ENCODE measurements at places on chromosomes 2 and 18. TPM values are rescaled to one million over a fixed set of nuclear protein-coding genes. Genes with fewer than 3 reads are reported as not detected.

DNA sequence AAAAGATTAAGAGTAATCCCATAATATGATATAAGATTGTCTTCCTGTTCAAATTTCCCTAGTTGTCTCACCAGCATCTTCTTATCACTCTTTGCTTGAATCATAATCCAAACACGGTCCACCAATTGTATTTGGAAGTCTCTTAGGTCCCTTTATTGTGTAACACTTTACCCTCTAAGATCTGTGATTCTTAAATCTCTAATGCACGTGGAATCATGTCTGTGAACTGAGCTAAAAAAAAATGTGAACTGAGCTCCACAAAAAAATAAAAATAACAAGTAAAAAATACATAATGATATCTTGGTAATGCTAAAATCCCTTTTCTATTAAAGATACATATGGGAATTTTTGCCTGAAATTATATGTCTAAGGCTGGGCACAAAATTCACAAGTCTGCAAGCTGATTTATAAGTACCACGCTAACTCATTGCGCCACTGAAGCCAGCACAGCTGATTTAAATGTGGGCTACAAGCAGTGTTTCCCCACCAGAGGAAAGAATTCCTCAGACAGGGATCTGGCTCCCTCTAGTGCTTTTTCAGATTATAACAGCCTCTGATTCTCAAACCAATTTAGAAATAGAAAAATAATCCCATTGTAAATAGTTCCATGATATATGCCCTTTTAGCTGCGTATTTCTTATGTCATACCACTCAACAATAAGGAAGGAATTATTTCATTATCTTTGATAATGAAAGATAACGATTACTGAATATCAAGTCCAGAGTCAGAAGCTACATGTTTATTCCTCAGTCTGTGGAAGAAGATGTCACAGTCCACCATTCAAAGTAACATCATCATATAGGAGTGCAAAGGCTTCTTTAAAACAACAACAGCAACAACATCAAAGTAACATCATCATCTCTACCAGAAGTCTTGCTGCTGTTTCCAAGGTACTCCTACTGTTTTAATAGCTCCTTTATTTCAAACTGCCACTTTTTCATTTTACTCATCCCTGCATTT is 22.9 kb downstream of the RBM43 start:
- peak; percentile 68 for DNase-seq

Gene CNTNAP5
- total RNA-seq = not detected

DNA sequence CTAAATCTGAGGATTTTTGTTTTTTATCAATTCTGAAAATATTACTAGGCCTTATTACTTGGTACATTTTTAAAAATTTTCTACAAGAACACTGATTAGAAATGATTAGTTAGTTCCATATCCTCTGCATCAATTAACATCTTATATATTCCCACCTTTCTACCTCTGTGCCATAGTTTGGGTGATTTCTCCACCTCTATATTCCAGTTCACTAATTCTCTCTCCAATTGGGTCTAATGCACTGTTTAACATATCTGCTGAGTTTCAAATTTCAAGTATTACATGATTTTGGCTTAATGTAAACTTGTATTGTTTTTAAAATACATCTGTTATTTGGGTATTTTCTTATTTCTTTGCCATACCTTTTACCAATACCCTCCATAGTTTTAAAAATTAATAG is 705.7 kb upstream of the SALL3 start:
- no peak for DNase-seq

- peak; percentile 61 for DNase-seq
Observed at GRCh38 chr2:46297546-46298271, 502 bp downstream of the EPAS1 start.

DNA sequence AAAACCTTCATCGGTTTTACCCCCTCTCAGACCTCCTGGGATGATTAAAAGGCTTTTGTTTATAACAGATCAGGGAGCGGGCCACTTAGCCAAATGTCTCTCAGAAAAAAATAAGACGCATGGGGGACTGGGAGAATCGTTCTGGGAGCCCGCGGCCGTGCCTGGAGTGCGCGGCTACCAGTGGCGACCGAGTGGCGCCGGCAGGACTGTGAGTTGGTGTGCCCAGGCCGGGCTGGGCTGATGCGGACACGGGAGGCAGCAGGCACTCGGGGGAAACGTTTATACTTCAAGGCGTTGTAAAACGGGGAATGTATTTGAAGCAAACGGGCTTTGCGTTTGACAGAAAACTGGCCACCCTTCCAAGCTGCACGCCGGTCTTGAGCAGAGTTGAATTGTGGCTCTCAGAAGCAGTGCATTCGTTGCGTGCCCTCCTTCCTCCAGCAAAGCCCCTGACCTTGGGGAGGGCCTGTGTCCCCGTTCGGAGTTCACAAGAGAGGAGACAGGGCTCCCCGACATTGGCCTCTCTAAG is 4.7 kb upstream of the HOXD10 start:
- DNase-seq = no peak

Gene LRATD1
- total RNA-seq = not detected

Gene EN1
- not detected for total RNA-seq

Gene KCNS3
- total RNA-seq = not detected

Gene PROC
- total RNA-seq = not detected

- DNase-seq = no peak
Observed at GRCh38 chr2:109105113-109105512, 23.9 kb upstream of the SH3RF3 start.

DNA sequence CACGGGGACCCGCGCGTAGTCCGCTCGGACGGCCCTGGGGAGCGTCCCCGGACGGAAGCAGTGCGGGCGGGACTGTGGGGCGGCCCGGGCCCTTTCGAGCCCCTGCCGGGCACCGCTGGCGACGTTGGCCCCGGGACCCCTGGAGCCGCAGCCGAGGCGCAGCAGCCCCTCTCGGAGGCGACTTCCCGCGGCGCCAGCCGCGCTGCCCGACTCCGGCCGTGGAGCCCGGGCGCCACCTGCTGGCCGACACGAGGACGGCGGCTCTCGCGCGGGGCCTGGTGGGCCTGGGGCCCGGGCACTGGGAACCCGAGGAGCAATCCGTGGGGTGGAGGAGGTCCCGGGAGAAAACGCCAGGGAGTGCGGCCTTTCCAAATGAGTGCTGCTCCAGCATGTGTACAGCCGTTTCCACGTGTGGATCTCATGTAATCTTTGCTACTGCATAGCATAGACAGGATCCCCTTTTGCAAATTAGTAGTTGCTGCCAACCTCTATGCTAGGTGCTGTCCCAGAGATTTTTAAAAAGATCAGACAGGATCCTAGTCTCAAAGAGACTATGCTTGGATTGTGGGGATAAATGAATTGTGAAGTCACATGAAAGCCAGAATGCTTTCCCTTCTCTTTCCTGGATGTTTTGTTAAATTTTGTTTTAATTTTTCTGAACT is 4.0 kb downstream of the ID2 start:
- peak; percentile 87 for DNase-seq

GRCh38 chr18:45837283-45838070 is 12.0 kb downstream of the SIGLEC15 start:
- DNase-seq = no peak

- no peak for DNase-seq
Observed at GRCh38 chr2:25788457-25788856, 89.8 kb downstream of the ASXL2 start.

Gene TAF4B
- total RNA-seq = 11.5 TPM

Gene PLA2R1
- not detected for total RNA-seq

Gene UCN
- 1.5 TPM for total RNA-seq

DNA sequence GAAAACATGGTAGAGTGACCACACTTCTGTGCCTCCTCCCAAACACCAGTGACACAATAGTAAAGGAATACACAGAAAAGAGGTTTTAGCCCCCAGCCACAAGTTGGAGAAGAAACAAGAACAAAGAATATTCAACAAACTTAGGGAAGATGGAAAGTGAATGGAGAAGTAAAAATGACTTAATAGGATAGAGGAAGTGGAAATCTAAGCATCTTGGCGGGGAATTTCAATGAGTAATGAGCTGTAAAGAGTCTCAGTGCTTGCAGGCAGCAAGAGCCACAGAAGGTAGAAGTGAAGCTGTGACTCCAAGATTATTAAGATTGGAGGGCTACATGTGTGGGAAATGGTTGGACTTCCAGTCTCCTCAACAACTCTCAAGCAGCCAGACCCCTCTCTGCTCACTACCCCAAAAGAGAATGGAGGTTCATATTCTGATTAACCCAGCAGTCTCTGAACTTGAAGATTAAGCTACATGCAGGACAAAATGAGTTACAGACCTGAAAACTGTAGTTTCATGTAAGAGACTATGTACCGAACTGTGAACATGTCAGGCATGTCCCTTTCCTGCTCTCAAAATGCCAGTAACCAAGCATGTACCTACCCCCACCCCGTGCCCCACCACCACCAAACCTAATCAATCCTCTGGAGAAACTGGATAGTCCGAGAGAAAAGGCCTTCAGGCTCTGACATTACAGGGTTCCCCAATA is 16.9 kb upstream of the HNRNPLL start:
- DNase-seq = no peak
